ENCODE measurements at places on chromosomes 6 and 20. TPM values are rescaled to one million over a fixed set of nuclear protein-coding genes. Genes with fewer than 3 reads are reported as not detected.

Gene PNRC1
- total RNA-seq, result 26.8 TPM

Gene ASIP
- not detected for total RNA-seq

Gene RBCK1
- total RNA-seq, result 152 TPM

Gene TNNC2
- total RNA-seq, result 0.26 TPM

Gene TSPO2
- not detected for total RNA-seq

Gene NKX2-4
- not detected for total RNA-seq

Gene OPRL1
- total RNA-seq, result 1.5 TPM

Gene EGFL8
- 1.9 TPM for total RNA-seq

All from A549 treated with AZD2906 at 1 μM for 4 hours (cell line).